ENCODE measurements at places on chromosomes 5 and 9.

GRCh38 chr9:121059998-121060636, 10.0 kb upstream of the C5 start:
- DNase-seq, result peak; percentile 64

DNA sequence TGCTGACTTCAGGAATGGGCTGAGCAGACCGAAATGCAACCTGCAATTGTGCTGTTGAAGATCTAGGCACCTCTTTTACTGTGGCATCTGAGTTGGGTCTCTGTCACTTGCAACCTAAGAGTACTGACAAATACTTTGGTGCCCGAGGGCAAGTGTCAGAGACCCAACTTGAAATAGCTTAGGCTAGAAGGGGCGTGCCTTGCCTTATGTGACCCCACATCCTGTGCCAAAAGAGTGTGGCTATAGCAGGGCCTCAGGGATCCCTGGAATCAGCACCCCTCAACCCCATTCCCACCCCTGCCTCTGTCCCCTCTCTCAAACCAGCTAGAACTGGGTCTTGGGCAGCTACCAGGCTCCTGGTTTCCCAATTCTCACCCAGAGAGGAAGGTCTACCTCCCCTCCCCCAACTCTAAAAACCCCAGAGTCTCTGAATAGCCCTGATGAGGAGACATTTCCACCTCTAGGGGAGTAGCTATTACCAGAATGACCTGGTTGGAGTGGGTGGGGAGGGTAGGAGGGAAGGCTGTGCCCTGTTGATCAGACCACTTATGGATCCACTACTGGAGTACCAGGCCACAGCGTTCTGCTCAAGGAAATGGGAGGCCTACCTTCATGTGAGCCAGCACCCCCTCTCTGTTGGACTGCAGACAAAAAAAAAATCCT, 17.5 kb downstream of the RAI14 start:
- DNase-seq, result no peak

DNA sequence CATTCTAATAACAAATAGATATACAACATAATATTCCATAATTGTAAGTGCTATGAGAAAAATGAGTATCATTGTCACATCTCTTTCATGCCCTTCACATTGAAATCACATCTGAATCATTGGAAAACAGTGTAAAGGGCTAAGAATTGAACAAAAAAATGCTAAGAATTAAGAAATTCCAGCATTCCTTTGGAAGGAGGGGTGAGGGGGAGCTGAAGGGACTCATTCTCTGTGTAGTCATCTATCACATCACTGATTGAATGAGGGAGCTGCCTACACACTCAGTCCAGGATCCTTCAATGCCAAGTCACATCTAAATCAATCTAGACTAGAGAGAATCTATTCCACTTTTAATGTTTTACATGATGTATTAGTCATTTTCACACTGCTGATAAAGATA, 286.6 kb downstream of the DTWD2 start:
- DNase-seq, result no peak

- DNase-seq, result peak; percentile 40
These were observed 97.4 kb upstream of the IFNK start for GRCh38 chr9:27426511-27427271.

DNA sequence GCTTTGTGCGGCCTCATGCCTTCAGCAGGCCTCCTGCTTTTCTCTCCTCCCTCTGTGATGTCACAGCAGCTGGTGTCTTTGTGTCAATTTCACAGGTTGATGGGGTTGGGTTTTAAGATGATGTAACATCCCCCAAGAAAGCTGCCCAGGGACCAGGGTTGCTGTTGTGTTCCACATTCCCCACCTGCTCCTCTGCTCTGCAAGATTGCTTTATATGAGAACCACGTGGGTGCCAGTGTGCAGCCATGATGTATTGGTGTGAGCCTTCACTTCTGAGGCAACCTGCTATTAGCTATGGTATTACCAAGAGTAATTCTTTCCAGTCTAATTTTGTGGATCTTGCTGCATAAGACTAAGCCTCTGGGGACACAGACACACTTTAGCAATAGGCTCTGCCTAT, 213.0 kb upstream of the ADAMTS16 start:
- no peak for DNase-seq

DNA sequence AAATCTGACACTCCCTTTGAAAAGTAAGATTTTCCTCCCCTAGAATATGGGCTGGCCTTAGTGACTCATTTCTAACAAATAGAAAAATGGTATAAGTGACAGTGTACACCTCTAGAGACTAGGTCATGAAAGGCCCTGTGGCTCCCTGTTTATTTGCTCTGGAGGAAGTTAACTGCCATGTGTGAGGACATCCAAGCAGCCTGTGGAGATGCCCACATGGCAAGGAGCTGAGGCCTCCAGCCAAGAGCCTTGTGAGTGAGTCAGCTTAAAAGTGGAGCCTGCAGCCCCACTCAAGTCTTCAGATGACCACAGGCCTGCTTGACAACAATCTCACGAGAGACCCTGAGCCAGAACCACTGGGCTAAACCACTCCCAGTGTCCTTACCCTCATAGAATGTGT, 128.1 kb upstream of the LHFPL2 start:
- DNase-seq, result no peak

GRCh38 chr5:35694481-35694880, 76.8 kb downstream of the SPEF2 start:
- no peak for DNase-seq

DNA sequence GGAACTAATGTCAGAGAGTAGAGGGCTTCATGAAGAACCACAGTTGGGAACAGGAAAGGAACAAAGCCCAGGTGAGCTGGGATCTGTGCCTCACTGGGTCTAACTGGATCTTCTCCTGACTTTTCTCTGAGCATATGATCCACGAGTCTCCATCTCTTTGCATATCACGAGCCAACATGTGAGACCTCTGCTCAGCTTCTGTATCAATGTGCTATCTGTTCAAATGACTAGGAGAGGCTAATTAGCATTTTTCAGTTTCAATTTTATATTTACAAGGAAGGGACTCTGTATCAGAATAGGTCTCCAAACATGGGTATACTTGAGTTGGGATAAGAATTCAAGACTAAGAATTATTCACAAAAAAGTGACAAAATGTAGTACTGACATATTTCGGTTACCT, 73.8 kb upstream of the SGCD start:
- no peak for DNase-seq

- no peak for DNase-seq
These were observed 181.6 kb downstream of the AOPEP start for GRCh38 chr9:94908011-94908563.

GRCh38 chr5:137216976-137217598, 282.0 kb downstream of the SPOCK1 start:
- no peak for DNase-seq

- DNase-seq, result no peak
These were observed 605.9 kb upstream of the FAM174A start for GRCh38 chr5:99929067-99929805.

Measured in NCI-H2081 (cell line).